Activated T-cell treated with anti-CD3 and anti-CD28 coated beads, Interleukin-2, amount 50 U/mL, for 1 hour (primary cell): ENCODE measurements at places on chromosomes 5 and 9.
A peak's percentile ranks its signal among the peaks of the same experiment; 100 is the strongest.

- no peak for DNase-seq
Observed at GRCh38 chr5:612498-613424, 621 bp downstream of the CEP72 start.

- DNase-seq = no peak
Observed at GRCh38 chr5:118295045-118295444, 693.3 kb downstream of the DTWD2 start.

DNA sequence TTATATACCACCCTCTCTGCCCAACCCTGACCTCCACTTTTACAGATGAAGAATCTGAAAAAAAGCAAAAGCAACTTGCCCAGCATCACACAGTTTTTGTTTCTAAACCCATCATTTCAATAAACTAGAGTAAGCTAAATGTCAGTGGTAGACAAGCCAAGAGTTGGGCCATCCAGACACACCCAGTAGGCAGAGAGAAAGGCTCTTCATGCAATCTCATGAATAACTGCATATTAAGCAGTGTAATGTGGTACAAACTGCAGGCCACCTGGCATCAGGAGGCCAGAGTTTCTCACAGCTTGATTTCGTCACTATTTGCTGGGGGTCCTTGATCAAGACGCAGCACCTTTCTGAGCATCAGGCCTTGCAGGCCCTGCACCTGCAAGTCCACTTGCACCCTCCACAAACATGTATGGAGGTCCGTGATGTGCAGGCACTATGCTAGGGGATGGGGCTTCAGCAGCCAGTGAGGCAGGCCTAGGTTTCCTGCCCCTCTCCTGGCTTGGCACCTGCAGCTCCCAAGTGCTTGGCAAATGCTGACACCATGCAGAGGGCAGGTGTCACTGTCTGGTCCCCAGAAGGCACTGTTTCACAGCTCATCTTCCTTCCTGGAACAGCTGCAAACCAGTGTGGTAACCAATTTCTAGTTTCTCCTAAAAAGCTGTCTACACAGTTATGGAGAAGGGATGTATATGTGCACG lies 29.8 kb downstream of the ADAM19 start:
- DNase-seq = no peak

GRCh38 chr9:14107977-14108376 lies 206.0 kb downstream of the NFIB start:
- no peak for DNase-seq

- no peak for DNase-seq
Observed at GRCh38 chr9:87605676-87606075, 108.0 kb downstream of the DAPK1 start.

DNA sequence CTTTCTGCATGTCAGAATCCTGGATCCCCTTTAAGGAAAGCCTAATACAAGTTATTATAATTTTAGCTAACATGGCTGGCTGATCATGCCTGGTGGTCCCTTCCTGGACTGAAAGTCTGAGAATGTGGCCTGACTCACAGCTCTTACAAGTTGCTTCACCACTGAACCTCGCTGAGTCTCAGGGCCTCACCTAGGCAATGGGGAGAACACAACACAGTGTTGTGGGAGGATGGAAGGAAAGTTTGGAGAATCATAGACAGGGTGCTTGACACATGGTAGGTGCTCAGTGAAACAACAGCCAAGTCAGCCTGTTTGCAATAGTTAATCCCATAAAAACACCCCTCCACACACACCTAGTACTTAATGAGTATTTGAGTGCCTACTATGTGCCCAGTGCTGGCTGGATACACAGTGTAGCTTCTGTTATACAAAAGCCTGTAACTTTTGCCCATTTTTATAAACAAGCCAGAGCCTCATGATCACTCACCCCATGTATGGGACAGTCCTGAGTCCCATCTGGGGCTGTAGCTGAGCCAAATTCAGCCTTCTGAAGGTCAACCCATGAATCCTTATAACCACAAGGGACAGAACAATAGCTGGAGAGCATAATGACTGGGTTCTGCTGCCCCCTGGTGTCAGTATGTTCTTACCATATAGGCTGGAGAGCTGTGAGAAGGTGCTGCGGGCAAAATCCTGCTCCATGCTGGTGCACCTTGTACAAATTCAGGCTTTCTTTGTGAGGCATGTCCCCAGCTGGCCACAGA lies 3.9 kb downstream of the ACSL6 start:
- DNase-seq = peak; percentile 69

GRCh38 chr9:122239722-122240121 lies 11.0 kb upstream of the LHX6 start:
- DNase-seq = no peak
